GM12891 (cell line): ENCODE measurements at places on chromosomes 7 and 10.

DNA sequence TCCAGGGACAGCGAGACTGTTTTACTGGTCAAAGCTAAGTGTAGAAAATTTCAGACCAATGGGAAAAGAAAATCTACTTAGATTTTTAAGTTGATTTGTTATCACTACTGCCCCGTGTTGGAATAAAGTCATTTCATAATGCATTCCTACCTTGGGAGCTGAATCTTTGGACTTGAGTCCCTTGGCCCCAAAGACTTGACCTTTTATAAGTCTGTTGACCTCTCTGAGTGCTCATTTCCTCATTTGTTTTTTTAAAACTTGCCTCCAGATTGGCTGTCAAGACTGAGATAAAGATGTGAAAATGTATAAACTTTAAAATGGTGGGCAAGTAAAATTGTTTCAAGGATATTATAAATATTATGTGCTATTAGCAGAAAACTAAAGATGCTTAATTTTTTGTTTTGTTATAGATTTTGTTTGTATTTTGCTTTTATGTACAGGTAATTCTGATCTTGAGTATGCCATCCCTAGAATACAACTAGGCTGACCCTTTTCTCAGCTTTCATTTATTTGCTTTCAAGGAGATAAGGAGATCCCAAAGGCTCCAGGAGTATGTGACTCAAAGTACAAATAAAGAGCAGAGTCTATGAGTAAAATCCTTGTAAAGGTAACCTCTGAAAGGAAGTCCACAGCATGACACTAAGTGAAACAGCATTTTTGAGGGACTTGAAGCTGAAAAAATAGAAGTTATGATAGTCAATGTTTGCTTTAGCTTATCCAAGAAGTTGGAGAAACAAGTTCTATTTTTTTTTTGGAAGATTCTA, 54.6 kb downstream of the TMEM26 start:
- DNase-seq, result no peak

GRCh38 chr10:110158051-110159005, 49.1 kb upstream of the MXI1 start:
- DNase-seq, result no peak

DNA sequence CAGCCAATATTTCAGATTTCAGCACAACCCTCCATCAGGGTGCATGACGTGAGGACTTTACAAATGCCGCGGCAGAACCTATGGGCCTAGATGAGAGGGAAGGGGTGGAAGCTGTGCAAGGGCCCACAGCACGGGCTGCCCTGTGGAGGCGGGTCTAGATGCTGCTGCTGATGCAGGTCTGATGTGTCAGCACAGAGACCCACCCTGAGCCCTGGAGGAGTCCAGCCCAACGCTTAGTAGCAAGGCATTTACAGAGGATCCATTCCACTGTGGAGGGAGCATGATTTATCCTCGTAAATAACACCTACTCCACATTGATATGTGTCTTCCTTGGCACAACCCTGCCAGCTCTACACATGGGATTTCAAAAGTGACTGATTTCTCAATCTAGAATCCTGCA, 48.5 kb downstream of the MYL10 start:
- DNase-seq, result no peak

DNA sequence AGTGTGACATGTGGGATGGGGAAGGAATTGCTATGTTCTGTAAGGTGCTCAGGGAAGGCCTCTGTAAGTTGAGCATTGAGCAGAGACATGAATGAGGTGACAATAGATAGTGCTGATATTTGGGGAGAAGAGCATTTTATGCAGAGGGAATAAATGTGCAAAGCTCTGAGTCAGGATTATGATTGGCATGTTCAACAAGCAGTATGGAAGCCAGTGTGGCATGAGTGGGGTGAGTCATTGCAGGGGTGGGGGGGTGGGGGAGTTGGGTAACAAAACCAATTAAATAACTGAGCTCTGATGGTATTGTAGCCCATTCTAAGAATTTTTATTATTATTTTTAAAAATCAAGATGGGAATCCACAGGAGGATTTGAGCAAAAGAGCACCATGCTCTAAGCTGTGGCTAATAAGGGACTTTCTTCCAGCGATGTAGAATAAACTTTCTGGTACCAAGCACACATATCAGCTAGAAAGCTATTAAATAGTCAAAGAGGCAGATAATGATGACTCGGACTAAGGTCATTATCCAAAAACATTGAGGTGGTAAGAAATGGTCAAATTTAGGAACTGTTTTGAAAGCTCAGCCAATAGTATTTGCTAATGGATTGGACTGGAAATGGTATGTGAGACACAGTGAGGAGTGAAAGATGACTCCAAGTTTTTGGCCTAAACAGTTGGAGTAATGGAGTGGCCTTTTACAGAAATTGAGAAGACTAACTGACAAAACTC, 96.4 kb downstream of the PRKG1 start:
- DNase-seq, result no peak

DNA sequence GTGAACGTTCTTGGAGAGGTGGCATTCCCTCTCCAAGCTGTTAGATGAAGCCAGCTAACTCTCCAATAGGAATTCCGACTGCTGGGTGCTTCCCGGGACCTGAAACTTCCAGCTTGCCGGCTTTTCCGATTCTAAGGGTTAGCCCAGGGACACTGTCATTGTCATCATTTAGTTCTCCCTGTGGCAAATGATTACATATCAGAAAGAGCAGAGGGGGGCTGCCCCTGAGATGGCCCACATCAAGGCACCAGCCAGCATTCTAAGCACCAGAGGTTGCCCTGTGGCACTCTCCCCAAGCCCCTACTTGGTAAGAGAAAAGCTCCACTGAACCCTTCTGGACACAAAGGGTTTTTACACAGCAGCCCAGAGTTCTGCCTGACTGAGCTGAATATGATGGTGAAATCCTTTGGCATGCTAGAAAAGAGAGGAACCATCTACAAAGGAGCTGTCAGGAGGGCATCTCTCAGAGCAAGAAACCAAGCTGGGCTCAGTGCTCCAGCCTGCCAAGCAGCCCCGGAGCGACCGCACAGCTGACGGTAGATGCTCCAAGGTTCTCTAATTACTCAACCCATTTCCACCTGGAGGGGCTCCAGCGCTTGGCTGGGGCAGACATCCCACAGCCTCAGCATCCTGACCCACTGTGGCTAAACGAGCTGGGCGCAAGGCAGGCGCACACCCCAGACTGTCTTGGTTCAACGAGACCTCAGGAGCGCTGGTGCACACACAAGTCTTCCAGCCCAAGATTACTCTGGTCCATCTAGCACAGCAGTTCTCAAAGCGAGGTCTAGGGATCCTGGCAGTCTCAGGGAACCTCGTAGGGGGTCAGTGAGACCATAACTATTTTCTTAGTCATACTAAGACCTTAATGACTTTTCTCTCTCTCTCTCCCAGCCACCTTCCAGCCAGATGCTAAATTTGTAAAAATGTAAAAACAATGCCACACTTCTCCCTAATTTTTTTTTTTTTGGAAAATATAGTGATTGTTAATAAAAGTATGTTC, 160.5 kb downstream of the GFRA1 start:
- DNase-seq, result no peak

GRCh38 chr10:30404540-30404939, 29.4 kb upstream of the MAP3K8 start:
- DNase-seq, result no peak

- DNase-seq, result no peak
These were observed 29.5 kb upstream of the CCNY start for GRCh38 chr10:35306852-35307251.

- no peak for DNase-seq
These were observed 169.1 kb downstream of the LHFPL3 start for GRCh38 chr7:104497379-104497967.

DNA sequence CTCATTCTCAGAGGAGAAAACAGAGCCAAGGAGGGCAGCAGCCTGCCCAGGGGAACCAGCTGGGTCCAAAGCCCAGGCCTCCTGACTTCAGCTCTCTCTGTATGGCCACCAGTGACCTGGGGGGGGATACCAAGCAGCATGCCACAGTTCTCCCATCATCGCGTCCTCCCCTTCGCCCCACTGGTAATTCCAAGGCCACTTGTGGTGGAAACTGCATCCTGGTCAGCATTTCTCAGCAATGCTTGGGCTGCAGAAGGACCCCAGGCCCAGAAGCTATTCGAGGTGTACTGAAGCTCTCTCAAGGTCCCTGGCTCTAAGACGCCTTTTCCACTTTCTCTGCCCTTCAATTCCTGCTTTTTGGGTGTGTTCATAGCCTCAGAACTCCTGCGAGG, 27.1 kb downstream of the BTBD16 start:
- DNase-seq, result no peak

- no peak for DNase-seq
These were observed 12.2 kb upstream of the HNRNPF start for GRCh38 chr10:43421201-43421507.
